ENCODE measurements at places on chromosomes 12 and 14.
A peak's percentile ranks its signal among the peaks of the same experiment; 100 is the strongest.

GRCh38 chr14:97022741-97023140 lies 225.6 kb downstream of the VRK1 start:
- no peak for DNase-seq

DNA sequence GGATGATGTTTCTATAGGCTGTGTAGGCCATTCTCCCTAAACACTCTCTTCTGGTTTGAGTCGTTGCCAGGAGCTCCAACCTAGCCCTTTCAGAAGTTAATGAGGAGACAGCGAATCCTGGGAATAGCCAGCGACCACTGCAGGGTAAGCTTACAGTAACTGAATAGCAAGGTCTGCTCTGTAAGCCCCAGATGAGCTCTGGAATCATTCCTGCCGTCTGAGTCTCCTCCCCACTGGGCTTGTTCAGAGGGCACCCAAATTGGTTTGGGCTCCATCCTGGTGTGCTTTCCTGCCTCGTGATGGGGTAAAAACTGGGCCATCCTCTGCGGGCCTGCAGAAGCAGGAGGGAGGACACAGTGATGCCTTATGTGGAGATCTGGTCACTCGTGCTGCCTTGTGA lies 43.3 kb upstream of the EMP1 start:
- DNase-seq: no peak

- DNase-seq: peak; percentile 73
Measured at GRCh38 chr12:52884526-52885293, 20.2 kb downstream of the KRT8 start.

GRCh38 chr12:132837693-132838409 lies 9.2 kb upstream of the GOLGA3 start:
- no peak for DNase-seq

GRCh38 chr12:41981758-41982157 lies 162.9 kb downstream of the GXYLT1 start:
- DNase-seq: no peak
